ENCODE measurements at places on chromosomes 4 and X.

- DNase-seq: no peak
Observed at GRCh38 chr4:87134122-87134521, 86.3 kb downstream of the KLHL8 start.

- no peak for DNase-seq
Observed at GRCh38 chrX:110418316-110419235, 59.9 kb downstream of the RTL9 start.

GRCh38 chr4:94944726-94945125 is 187.0 kb downstream of the BMPR1B start:
- no peak for DNase-seq

DNA sequence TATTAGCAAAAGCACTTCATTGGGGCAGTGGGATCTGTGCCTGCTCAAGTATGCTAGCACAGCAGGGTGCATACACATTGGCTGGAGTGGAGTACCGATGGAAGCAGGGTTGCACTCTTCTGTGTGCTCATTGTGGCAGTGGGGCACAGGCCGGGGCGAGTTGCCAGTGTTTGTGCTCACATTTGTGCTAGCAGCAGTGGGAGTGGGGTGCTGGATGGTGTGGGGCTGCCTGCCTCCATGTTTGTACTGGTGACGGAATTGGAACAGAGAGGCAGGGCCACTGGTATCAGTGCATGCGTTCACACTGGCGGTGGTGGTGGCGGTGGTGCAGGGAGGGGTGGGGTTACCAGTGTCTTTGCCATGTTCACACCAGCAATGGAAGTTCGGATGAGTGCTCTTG is 138.0 kb downstream of the POU4F2 start:
- no peak for DNase-seq

GRCh38 chr4:40675166-40675565 is 45.5 kb upstream of the RBM47 start:
- DNase-seq: no peak

GRCh38 chrX:102515975-102516941 is at the start of gene TMSB15A:
Gene TMSB15A, minus strand, starts transcription at chrX:102516739.
- peak; percentile 22 for DNase-seq

GRCh38 chr4:48248559-48248953 is 21.1 kb downstream of the TEC start:
- DNase-seq: no peak

DNA sequence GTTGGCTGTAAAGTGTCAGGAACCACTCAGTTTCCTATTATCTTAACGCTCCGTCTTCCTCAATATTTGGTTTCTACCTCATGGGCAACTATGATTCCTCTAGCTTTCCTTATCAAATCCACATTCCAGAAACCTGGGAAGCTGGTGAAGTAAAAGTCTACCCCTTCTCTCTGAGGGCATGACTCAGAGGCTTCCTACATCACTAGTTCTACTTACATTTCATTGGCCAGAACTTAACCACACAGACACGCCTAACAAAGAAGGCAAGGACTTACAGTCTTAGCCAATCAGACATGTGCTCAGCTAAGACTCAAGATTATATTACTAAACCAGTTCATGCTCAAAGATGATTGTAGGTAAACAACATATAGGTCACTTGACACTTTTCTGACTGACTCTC is 30.4 kb downstream of the COX7B2 start:
- DNase-seq: no peak

DNA sequence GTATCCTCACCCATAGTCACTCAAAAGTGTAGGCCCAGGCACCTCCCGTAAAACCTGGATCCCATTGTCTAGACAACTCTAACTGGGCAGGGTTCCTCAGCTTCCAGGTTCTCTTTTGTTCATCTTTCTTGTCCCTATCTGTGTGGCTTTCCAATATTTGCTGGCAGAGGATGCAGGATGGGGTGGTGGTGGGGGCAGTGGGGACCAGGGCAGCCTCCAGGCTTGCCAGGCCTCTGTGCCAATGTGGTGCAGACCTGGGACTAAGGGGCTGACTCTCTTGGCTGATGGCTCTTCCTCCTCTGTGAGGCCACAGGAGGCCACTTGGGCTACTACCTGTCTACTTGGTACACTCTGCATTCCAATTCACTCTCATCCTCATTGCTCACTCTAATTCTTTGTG is 76.4 kb downstream of the NBDY start:
- no peak for DNase-seq

DNA sequence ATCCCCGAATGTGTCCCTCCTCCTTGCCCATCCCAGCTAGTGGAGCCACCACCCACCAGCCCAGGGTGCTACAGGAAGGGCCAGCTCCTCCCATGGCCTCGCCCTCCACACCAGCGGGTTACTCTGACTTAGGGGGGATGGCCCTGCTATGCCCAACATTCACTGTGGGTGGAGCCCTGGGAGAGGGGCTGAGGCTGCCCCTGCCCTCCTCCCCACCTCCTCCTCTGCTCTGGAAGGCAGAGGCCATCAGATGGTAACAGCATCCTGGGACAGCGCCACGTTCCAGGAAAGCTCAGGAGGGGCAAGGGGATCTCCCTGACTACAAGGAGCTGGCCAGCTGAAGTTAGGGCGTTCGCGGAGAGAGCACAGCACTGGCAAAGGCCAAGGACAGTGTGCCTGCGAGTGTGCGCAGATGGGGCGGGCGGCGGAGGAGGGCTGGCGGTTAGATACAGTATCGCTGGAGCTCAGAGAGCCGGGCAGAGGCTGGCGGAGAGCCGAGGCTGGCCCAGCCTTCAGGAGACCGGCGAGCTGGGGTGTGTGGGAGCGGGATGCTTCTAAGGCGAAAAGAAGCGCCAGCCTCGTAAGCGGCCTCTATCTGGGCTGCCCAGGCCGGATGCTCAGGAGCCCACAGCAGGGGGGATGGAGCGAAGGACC is 1.5 kb downstream of the JAKMIP1 start:
- no peak for DNase-seq

- DNase-seq: peak; percentile 11
Observed at GRCh38 chrX:107154787-107155620, 36.4 kb upstream of the RBM41 start.

DNA sequence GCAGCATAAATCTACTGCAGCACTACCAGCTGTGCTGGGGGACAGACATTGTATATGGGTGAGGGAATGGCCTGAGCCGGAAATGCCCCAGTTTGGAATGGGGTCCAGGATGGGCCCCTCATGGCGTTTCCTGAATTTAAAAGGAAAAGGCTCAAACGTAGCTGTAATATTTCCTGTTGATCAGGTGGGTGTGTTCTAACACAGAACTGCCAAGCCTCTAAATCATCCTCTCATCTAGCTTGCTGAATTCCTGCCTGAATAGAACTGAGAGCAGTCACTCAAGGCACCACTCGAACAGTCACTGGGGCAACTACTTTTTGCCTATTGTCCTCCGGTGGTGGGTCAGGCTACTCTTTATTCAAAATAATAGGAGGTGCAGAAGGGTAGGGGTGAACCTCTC is 28.7 kb downstream of the ADH6 start:
- DNase-seq: no peak

- no peak for DNase-seq
Observed at GRCh38 chr4:7400671-7401298, 33.9 kb downstream of the PSAPL1 start.

DNA sequence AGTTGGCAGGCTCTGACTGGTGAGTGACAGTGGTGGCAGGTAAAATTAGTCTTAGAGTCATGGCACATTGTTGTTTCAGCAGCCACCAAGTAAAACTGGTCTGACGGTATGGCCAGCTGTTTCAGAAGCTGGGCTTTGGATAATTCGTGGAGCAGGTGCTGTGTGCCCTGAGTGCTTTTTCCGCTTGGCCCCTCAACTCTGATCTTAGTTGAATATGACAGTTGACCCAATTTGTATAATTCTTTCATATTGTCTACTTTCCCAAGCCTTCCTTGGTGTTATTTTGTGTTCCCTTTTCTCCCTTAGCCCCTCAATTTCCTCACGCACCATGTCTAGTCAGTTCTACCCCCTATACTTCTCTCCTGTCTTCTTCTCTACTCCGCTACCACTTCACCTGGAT is 32.0 kb downstream of the CDS1 start:
- no peak for DNase-seq

GRCh38 chr4:73541251-73541650 is 59.7 kb downstream of the AFM start:
- no peak for DNase-seq

DNA sequence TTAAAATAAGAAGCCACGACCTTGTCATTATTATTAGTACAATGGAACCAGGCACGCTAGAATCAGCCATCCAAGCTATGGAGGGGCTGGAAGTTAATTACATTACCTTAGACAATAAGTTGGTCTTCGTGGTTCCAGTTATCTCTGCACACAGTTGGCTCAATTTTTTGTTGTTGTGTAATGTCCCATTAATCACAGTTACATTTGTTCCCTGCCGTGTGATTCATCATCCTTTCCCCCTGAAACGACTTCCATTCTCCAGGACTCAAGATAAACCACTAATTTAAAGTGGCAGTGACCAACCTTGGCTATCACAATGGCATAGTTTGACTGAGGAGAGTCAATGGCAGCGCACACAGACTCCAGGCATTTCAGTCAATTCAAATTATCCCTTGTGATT is 905.0 kb downstream of the RAB28 start:
- DNase-seq: no peak

DNA sequence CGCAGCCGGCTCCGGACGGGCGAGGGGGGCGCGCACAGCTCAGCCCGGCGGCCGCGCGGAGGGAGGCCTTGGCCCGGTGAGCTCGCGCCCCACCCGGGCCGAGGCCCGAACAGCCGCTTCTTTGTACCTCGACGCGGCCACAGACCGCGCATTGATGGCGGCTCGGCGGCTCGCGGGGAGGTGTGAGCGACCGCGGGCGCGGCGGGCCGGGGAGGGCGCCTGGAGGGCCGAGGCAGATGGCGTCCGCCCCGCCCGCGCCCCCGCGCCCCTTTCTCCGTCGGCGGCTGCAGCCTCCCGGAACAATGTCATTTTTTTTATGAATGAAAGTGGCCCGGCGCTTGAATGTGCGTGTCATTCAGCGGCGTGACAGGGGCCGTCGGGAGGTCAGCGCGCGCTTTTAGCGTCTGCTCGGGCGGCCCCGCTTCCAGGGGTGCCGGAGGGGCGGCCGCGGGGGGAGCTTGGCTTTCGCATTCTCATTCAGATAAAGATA is 1.8 kb downstream of the FGFR3 start:
- DNase-seq: no peak

DNA sequence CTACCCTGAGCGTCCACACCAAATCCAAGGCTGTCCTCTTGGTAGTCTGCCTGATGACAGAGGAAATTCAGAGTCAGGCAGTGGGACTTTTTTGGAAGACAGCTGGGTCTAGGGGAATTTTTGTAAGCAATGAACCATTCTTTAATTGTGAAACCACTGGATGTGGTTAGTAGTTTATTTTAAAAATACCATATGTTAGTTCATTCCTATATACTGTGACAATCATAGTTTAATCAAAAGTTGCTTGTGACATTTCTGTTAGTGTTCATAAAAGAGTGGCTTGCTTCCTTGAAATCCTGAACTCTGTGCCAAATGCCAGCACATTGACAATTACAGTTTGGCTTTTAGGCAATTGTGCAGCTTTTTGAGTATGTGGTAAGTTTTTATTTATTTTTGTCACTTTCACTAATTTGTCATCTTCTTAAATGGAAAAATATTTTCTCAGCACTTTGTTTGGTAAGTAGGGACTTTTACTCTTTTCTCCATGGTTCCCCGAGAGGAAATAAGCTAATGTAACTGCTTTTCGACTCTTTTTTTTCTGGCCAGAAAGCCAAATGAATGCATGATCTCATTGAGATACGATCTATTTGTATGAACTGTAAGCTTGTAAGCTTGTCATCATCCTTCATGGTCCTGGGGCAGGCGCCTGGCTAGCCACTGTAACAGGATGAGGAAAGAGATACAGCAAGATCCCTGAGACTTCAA is 72.6 kb upstream of the SLC4A4 start:
- DNase-seq: no peak

GRCh38 chr4:163148466-163149336 is 18.0 kb downstream of the NAF1 start:
- no peak for DNase-seq

- DNase-seq: no peak
Observed at GRCh38 chr4:8352368-8353157, 83.0 kb downstream of the HTRA3 start.

GRCh38 chr4:138595171-138595570 is 353.0 kb upstream of the SLC7A11 start:
- DNase-seq: no peak

- DNase-seq: no peak
Observed at GRCh38 chr4:159390648-159391047, 287.8 kb downstream of the RAPGEF2 start.

- no peak for DNase-seq
Observed at GRCh38 chr4:8585186-8585585, 5.0 kb downstream of the GPR78 start.

GRCh38 chr4:53100501-53101190 is 238.5 kb downstream of the RASL11B start:
- DNase-seq: no peak

GRCh38 chrX:134752981-134753717 is 94.9 kb upstream of the PLAC1 start:
- no peak for DNase-seq

GRCh38 chr4:174423257-174423944 is 98.9 kb downstream of the HPGD start:
- peak; percentile 9 for DNase-seq

DNA sequence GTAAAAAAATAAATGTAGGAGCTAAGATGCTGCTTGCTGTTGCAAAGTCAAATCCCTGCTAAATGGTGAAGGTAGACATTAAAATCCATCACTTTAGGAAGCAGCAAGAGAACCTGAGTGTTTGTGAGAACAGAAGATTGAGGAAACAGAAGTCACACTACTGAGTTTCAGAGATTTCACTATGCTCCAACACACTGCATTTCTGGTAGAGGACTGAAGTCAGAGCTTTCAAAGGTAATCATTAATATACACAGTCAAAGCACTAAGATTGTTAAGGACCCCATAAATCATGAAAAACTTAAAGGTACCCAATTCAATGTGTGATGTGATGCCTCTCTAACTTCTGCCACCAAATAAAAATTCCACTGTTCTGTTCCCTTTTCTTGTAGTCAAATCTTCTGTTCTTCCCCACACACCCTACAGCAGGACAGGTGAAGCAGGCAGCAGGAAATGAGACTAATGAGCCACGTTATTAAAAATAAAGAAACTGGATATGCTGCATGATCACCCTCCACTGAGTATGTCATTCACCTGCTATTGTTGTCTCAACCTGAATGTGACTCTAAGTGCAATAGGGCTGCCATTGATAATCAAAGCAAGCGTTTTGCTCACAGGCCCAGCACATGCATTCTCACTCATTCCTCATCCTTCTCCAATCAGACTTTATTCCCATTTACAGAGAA is 28.9 kb upstream of the APELA start:
- no peak for DNase-seq

GRCh38 chr4:2689825-2690700 is 66.1 kb downstream of the TNIP2 start:
- DNase-seq: peak; percentile 44

- DNase-seq: no peak
Observed at GRCh38 chrX:52284865-52285264, 84.0 kb upstream of the XAGE2 start.

- DNase-seq: no peak
Observed at GRCh38 chr4:93831716-93832496, 3.4 kb downstream of the ATOH1 start.

GRCh38 chrX:19350941-19351384 is 7.2 kb downstream of the PDHA1 start:
- no peak for DNase-seq

Measured in stimulated activated CD8-positive, alpha-beta memory T cell treated with anti-CD3 and anti-CD28 coated beads, Interleukin-15, amount 100 ng/mL, for 48 hours (primary cell).